ENCODE measurements at places on chromosomes 7 and 10.

DNA sequence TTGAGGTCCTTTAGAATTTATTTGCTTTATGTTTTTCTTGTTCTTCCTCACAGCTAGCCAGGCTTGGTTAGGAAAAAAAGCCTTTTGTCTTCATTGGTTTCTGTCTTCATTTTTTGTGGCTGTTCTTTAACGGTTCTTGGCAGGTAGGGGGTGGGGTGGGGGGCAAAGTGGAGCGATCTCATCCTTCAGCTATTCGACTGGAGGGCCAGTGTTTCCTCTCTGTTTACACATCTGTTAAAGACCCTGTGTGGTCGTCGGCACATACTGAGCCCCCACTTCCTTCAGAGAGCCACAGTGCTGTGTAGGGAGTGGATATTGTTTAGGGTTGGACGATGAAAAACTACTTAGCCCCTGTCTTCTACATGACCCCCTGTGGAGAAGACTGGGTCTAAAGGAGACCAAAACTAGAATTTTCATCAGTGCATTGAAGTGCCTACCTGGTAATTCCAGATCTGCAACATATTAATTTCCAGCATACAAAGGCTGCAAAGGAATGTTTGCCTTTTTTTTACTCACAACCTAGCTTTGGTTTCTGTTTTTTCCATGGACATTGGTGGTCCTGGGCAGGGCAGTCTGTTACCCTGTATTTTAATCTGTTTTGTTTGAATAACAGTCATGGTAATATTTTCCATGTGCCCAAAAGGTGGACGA lies 29.0 kb downstream of the PRPF18 start:
- DNase-seq, result no peak

DNA sequence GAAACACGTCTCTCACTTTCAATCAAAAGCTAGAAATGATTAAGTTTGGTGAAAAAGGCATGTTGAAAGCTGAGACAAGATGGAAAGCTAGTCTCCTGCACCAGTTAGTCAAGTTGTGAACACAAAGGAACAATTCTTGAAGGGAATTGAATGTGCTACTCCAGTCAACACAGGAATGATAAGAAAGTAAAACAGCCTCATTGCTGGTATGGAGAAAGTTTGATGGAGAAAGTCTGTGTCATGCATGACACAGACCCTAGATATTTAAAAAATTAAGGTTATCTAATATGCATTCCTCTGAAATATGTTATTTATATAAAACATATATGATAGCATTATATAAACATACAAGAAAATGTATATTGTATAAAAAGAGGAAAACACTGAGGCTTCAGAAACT lies 699.4 kb upstream of the FZD8 start:
- DNase-seq, result no peak

- no peak for DNase-seq
Measured at GRCh38 chr10:71700731-71701368, 18.7 kb downstream of the C10orf105 start.

GRCh38 chr7:92306153-92306552 lies 60.4 kb downstream of the ANKIB1 start:
- no peak for DNase-seq

- peak; percentile 84 for DNase-seq
Measured at GRCh38 chr7:104943502-104944343, 70.3 kb upstream of the KMT2E start.

GRCh38 chr10:52213321-52213752 lies 100.7 kb upstream of the DKK1 start:
- no peak for DNase-seq

DNA sequence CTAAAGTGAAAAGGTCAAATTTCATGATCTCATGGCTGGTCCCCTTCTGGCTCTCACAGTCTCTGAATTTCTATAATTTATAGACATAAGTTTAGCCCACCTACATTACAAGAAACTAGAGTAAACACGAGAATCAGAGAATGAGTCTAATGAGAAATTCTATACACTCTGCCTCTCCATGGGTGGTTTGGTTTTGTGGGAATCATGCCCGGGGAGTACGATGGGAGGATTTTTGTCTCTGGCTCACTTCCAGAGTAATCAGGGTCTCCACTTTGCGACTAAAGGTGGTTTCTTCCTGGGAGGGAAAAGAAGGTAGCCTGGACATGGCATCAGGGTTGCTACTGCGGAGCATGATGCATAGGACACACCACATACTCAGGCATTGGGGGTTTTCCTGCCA lies 69.7 kb downstream of the MRC1 start:
- DNase-seq, result no peak

- no peak for DNase-seq
Measured at GRCh38 chr10:69913606-69914382, 112.1 kb downstream of the COL13A1 start.

DNA sequence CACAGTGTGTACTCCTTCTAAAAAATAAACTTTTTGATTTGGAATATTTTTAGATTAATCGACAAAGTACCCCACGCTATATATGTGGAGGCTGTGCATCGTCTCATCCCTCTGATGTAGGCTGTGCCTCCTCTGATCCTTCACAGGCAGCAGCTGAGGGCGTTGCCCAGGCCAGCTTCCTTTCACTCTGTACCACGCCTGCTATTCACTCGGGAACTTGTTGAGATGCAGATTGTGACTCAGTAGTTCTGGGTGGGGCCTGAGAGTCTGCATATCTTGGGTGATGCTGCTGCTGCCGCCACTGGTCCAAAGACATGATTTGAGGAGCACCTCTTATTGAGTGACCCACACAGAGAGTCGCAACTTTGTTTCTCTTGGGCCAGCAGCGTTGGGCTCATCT lies 7.9 kb upstream of the C10orf120 start:
- no peak for DNase-seq

DNA sequence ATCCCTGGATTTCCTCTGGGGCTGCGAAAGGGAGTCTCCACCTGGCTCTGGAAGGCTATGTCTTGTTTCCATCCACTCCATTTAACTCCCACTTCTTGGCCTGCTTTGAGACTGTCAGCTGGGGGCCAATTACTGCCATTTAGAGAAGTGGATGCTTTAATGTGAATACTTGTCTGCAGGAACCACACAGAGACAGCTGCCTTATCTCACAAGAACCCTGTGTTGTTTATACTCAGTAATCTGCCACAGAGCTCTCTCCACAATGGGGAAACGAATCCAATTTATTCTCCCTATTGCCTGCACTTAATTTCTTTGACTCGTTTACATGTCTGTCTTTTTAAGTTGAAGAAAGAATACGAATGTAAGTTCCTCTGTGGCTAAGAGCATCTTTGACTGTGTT lies 787.0 kb upstream of the C7orf33 start:
- DNase-seq, result no peak

GRCh38 chr7:155785536-155785935 lies 26.7 kb downstream of the SHH start:
- no peak for DNase-seq

DNA sequence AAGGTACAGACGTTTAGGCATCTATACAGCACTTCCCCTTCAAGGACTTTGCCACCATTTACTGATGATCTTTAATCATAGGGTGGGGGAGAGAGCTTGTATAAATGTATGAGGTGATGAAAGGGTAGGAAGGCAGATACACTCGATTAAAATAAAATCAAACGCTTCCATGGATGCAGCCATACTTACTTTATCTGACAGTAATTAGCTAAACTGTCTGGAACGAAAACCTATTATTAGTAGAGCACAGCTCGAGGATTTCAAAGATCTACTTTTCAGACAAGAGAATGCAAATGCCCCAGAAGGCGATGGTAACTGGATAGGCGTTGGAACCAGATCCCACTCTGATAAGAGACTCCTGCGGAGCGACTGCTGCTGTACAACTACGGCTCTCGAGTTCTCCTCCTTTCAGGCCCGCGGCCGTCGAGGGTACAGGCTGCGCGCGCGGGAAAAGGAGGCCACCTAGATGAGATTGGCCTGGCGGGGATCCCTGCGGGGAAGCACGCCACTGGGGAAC lies 3.1 kb upstream of the NKX2-3 start:
- DNase-seq, result no peak

DNA sequence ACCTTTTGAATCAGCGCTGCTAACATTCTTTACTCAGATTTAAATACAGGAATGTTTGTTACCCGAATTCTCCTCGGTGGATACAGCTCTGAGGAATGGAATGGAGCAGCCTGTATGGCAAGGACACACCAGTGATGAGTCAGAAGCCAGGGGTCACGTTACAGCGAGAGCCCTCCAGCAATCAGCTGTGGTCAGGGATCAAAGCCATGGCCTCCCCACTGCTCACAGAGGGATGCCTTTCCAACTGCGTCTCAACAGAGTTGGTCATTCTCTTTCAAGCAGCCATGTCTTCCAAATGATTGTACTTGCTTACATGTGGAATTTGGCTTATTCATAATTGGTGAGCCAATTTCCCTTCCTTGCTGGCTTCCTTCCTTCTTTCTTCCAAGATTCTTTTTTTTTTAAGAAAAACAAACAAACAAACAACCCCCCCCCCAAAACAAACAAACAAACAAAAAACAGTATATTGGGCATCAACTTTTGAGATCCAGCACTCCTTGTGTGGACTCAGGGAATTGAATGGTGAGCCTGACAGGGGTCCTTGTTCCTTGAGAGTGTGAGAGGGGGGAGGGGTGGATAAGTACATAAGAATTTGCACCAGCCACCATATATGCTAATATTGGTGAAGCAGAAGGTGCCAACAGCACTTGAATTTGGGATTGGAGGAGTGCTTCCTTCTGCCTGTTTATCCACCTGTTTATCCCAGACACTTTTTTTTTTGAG lies 100.2 kb downstream of the ATXN7L1 start:
- DNase-seq, result no peak

GRCh38 chr10:110812583-110812982 lies 59.1 kb upstream of the PDCD4 start:
- no peak for DNase-seq

DNA sequence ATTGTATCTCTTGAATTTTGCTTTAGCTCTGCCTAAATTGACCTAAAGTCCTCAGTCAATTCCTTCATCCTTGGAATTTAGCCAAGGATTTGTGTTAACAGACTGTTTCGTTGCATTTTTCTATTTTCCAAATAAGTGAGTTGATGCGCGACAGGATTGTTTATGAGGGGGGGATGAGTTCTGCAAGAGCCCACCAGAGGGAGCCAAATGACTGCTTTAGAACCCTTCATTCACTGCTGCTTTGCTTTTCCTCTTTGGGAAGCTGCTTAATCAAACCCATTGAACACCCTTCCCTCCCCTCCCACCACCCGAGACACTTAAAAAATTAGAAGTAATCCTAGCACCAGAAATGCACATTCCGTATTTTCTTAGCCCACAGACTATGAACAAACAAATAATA lies 33.7 kb upstream of the PTF1A start:
- peak; percentile 32 for DNase-seq

DNA sequence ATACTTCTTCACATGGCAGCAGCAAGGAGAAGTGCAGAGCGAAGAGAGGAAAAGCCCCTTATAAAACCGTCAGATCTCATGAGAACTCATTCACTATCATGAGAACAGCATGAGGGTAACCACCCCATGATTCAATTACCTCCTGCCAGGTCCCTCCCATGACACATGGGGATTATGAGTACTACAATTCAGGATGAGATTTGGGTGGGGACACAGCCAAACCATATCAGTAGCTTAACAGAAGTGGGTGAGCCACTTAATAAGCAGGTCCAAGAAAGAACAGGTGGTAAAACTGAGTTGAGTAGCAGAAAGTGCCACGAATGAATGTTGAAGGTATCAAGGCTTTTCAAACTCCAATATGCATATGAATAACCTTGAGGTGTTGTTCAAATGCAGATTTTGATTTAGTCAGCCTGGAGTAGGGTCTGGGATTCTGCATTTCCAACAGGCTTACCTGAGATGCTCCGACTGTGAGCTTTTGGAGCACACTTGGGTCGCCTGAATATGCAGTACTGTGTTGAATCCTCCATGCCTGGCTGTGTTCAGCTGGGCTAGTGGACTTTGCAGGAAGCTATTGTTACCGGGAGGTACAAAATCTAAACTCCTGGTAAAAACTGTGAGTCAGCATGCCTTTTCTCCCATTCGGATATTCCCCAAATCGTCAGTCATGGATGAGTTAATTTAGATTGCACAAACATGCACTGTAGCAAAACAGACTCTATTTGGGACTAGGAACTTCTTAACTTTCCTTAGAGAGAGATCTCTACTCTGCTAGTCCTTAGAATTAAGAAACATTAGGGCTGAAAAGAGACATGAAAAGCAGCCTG lies 69.0 kb upstream of the PRKCQ start:
- DNase-seq, result no peak

GRCh38 chr7:151381348-151382078 lies 28.3 kb downstream of the WDR86 start:
- DNase-seq, result peak; percentile 71

GRCh38 chr10:48551861-48552591 lies 52.8 kb downstream of the ARHGAP22 start:
- DNase-seq, result peak; percentile 8

- no peak for DNase-seq
Measured at GRCh38 chr7:117829450-117830117, 43.7 kb downstream of the CTTNBP2 start.

GRCh38 chr10:95539560-95540284 lies 21.4 kb downstream of the SORBS1 start:
- no peak for DNase-seq

DNA sequence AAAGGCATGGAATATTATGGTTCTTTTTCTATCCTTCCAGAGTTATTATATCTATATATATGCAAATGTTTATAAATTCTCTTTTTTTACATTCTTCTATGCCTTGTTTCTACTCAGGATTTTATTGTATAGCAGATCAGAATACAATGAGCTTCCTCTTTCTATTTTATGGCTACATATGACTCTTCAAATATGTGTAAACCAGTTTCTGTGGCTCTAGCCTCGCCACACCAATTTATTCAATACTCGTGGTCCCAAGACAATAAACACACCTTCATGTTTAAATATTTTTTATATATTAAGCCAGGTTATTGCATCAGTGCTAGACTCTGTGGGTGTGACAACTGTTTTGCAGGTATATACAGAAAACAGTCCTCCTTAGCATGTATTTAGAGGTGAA lies 237.5 kb upstream of the MKLN1 start:
- DNase-seq, result no peak

GRCh38 chr7:155856656-155857055 lies 44.4 kb upstream of the SHH start:
- DNase-seq, result no peak

- no peak for DNase-seq
Measured at GRCh38 chr7:15326044-15326644, 235.7 kb downstream of the AGMO start.

DNA sequence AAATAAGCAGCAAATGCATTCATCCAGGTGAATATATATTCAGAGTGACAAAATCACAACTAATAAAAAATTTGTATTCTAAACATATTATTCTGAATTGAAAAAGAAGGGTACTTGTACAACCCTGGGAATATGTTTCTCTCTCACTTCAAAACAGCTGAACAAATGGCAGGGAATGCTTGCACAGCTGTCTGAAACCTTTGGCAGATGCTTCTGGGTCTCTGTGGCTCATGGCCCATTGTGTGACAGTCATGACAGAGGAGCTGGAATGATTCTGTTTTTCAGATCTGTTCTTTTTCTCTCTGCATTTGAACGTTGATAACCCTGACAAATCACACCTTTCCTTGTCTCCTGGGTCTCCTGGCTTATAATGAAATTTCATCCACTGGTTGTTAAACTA lies 275.7 kb upstream of the FZD1 start:
- no peak for DNase-seq

GRCh38 chr10:104706886-104707285 lies 65.8 kb downstream of the SORCS3 start:
- DNase-seq, result no peak

All from CD4-positive, alpha-beta T cell treated with Interleukin-21 for 1 hour (primary cell).